T-helper 17 cell (primary cell): ENCODE measurements at places on chromosomes 7 and 10.

- no peak for DNase-seq
Observed at GRCh38 chr7:67553378-67553777, 556.7 kb downstream of the TYW1 start.

GRCh38 chr10:86401588-86402282 is 35.1 kb upstream of the GRID1 start:
- no peak for DNase-seq

GRCh38 chr7:159198016-159198724 is 53.5 kb upstream of the VIPR2 start:
- DNase-seq: no peak

DNA sequence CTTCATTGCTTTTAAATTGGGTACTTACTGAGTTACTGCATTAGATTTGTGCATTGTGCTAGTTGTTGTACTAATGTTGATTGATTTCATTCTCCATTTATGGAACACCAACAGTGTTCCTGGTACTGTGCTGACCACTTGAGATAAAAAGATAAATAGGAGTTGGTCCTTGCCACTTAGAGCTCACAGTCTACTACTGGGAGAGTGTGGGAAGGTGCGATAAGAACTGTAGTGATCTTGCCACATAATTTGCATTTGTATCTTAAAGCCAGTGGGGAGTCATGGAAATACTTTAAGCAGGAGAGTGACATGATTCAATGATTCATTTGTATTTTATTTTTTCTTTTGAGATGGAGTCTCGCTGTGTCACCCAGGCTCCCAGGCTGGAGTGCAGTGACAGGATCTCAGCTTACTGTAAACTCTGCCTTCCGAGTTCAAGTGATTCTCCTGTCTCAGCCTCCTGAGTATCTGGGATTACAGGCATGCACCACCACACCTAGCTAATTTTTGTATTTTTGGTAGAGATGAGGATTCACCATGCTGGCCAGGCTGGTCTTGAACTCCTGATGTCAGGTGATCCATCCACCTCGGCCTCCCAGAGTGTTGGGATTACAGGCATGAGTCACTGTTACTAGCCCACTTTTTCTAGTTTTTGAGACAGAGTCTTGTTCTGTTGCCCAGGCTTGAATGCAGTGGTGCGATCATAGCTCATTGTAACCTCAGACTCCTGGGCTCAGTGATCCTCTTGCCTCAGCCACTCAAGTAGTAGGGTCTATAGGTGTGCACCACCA is 51.2 kb upstream of the TMEM248 start:
- DNase-seq: no peak

GRCh38 chr10:117699436-117700075 is 157.0 kb downstream of the EMX2 start:
- DNase-seq: no peak

GRCh38 chr10:59336632-59337031 is 25.7 kb downstream of the FAM13C start:
- no peak for DNase-seq

GRCh38 chr7:101108961-101109360 is 17.9 kb upstream of the SERPINE1 start:
- no peak for DNase-seq

DNA sequence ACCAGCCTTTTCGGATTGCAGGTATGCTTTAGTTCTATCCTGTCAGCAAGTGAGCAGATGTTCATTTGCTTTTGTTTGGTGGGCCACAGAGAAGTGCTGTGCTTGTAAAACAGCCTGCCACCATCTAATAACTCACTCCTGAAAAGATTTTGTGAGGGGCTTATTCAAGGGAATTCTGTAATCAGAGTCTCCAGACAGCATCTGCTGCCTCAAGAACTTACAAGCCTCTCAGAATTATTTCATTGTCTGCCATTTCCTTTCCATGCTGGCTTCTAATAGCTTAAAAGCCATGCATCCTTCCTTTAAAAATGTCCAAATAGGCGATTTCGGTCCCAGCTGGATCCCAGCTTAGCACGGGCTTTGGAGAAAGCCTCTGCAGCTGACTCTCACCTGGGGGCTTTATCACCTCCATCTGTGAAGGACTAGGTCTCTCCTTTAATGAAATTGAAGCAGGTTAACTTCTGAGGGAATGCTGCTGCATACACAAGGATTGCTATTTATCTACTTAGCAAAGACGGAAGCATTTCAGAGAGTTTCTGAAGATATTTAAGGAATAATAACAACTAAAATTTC is 48.0 kb downstream of the MALRD1 start:
- no peak for DNase-seq
